Testis (tissue), 5 donors: ENCODE measurements at places on chromosomes 7 and 10. TPM values are rescaled to one million over a fixed set of nuclear protein-coding genes. Genes with fewer than 3 reads are reported as not detected.

GRCh38 chr10:130745821-130746220 lies 565.7 kb downstream of the TCERG1L start:
- H3K27me3 ChIP-seq, result no peaks in the 10 kb centered on the region
- no peaks in the 10 kb centered on the region for H3K36me3 ChIP-seq
- peaks cover 3% of the 10 kb centered on the region for H3K4me1 ChIP-seq

- DNase-seq, result no peak
- H3K27me3 ChIP-seq, result no peaks in the 10 kb centered on the region
- no peaks in the 10 kb centered on the region for H3K36me3 ChIP-seq
- H3K4me1 ChIP-seq, result peaks cover under 1% of the 10 kb centered on the region
- H3K27ac ChIP-seq, result no peak overlapping the region
These were observed 1090.8 kb upstream of the CELF2 start for GRCh38 chr10:9926881-9927280.

- H3K27me3 ChIP-seq, result no peaks in the 10 kb centered on the region
- no peak overlapping the region for H3K4me3 ChIP-seq
- H3K27ac ChIP-seq, result no peak overlapping the region
- peak; percentile 71 for DNase-seq
- H3K4me1 ChIP-seq, result peaks cover 22% of the 10 kb centered on the region
These were observed 11.8 kb downstream of the MMRN2 start for GRCh38 chr10:86945361-86946212.

- no peaks in the 10 kb centered on the region for H3K4me1 ChIP-seq
- DNase-seq, result no peak
- H3K4me3 ChIP-seq, result no peak overlapping the region
These were observed 110.3 kb upstream of the ARID5B start for GRCh38 chr10:61791216-61791615.

The HOXA1 gene
- 0.79 TPM for total RNA-seq

DNA sequence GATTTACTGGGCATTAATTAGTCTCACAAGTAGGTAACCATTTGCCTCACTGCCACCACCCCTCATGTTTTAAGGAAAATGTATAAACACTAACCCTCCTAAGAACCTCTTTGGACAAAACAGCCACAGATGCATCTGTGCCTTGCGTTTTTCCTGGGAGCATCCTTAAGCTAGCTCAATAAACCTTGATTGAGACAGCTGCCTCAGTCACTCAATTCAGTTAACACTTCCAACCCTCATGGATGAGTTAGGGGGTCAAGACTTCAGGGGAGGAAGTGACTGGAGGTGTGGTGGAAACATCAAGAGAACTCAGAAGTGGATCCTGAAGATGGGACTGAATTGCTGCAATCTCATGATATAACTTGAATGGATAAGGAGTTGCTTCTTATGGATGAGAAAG lies 31.5 kb downstream of the CUL2 start:
- no peak overlapping the region for H3K4me3 ChIP-seq
- no peaks in the 10 kb centered on the region for H3K4me1 ChIP-seq
- H3K27me3 ChIP-seq, result no peaks in the 10 kb centered on the region
- DNase-seq, result no peak
- no peak overlapping the region for H3K27ac ChIP-seq

DNA sequence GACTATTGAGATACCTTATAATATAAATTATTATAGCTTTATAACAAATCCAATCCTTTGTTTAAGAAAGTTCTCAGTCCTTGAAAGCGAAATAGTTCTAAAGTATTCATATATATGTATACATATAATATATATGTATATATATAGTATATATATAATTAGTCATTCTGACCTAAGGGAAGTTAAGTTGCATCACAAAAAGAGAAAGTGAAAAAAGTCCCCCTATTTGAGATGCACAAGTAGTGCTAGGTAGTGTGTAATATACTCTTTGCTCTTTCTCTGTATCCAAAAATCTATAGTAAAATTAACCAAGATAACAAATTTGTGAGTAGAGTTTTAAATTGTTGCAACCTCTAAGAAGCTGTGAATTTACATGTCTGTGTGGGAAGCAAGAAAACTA lies 13.3 kb upstream of the IFIT1B start:
- DNase-seq, result no peak
- H3K27me3 ChIP-seq, result no peaks in the 10 kb centered on the region
- no peaks in the 10 kb centered on the region for H3K36me3 ChIP-seq
- peaks cover 13% of the 10 kb centered on the region for H3K4me1 ChIP-seq

The GPNMB gene
- 15.6 TPM for total RNA-seq

The NODAL gene
- total RNA-seq, result 0.43 TPM

DNA sequence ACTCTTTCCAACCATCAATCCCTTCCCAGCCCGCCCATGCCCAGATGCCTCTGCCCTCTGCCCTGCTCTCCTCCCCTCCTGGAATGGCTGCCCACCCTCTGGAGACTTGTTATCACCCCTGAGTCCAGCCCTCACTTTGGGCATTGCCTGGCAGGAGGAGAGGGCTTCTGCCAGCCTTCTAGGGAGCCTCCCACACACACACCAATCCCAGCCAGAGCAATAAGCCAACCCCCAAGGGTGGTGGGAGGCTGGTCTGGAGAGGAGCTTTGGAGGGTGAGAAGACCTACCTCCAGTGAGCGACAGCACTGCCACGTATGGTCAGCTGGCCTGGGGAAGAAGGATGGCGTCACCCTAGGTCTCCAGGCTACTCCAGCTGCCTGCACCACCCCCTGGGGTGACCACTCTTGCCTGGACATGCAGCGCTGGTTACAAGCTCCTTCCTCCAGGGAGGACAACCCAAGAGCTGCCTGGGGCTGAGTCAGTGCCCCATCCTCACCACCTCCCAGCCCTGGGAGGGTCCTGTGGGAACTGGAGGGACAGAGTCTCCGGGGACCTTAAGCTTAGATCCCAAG lies 8.4 kb downstream of the C10orf105 start:
- no peak for DNase-seq
- no peaks in the 10 kb centered on the region for H3K27me3 ChIP-seq
- peaks cover 26% of the 10 kb centered on the region for H3K4me1 ChIP-seq
- H3K4me3 ChIP-seq, result no peak overlapping the region
- no peaks in the 10 kb centered on the region for H3K36me3 ChIP-seq
- no peak overlapping the region for H3K27ac ChIP-seq

The CYP2C8 gene
- 2.8 TPM for total RNA-seq

DNA sequence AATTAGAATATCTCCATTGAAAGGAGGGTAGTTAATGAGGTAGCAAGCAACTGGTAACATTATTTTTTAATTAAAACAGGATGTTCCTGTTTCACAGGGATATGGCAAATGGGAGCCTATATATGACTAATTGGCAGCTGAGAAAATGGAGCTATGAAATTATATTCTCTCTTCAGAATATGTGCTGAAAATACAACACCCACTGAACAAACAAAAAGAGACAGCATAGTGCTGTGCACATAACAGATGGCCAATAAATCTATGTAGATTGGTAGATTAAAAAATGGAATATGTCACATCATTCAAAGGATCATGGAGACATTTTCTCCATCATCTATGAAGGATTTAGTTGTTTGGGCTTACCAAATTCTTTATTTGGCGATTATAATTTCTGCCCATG lies 362.0 kb downstream of the GPR37 start:
- no peak overlapping the region for H3K4me3 ChIP-seq
- no peak overlapping the region for H3K27ac ChIP-seq
- DNase-seq, result no peak
- H3K36me3 ChIP-seq, result no peaks in the 10 kb centered on the region
- H3K4me1 ChIP-seq, result no peaks in the 10 kb centered on the region

The NPY gene
- total RNA-seq, result not detected

- H3K4me3 ChIP-seq, result no peak overlapping the region
- no peaks in the 10 kb centered on the region for H3K27me3 ChIP-seq
- H3K36me3 ChIP-seq, result no peaks in the 10 kb centered on the region
- H3K27ac ChIP-seq, result no peak overlapping the region
These were observed 30.6 kb upstream of the GDI2 start for GRCh38 chr10:5843686-5844344.

DNA sequence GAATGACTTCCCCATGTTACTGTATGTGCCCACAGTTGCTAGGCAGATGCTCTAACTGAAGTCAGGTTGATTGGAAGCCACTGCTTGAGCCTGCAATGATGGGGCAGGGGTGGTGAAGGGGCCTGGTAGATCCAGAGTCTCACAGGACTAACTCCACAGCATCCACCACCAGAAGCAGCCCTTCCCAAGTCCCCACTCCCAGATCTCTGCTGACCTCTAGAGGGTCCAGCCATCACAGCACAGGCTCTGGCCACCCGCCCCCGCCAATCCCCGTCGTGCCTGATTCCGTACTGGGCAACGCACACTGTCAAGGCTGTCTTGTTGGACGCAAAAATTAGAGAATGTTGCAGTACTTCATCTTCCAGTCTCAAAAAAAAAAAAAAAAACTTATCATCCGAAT lies 136.8 kb upstream of the PDE1C start:
- no peak overlapping the region for H3K27ac ChIP-seq
- H3K27me3 ChIP-seq, result no peaks in the 10 kb centered on the region
- H3K36me3 ChIP-seq, result no peaks in the 10 kb centered on the region
- H3K4me3 ChIP-seq, result no peak overlapping the region
- peak; percentile 37 for DNase-seq

The NKX2-3 gene
- total RNA-seq, result 0.24 TPM

The TNKS2 gene
- 31.3 TPM for total RNA-seq

The SPDYE9 gene
- total RNA-seq, result 1.9 TPM

GRCh38 chr10:13978533-13979115 lies 352.1 kb downstream of the FRMD4A start:
- no peaks in the 10 kb centered on the region for H3K27me3 ChIP-seq
- H3K4me1 ChIP-seq, result no peaks in the 10 kb centered on the region
- DNase-seq, result no peak
- H3K4me3 ChIP-seq, result no peak overlapping the region

DNA sequence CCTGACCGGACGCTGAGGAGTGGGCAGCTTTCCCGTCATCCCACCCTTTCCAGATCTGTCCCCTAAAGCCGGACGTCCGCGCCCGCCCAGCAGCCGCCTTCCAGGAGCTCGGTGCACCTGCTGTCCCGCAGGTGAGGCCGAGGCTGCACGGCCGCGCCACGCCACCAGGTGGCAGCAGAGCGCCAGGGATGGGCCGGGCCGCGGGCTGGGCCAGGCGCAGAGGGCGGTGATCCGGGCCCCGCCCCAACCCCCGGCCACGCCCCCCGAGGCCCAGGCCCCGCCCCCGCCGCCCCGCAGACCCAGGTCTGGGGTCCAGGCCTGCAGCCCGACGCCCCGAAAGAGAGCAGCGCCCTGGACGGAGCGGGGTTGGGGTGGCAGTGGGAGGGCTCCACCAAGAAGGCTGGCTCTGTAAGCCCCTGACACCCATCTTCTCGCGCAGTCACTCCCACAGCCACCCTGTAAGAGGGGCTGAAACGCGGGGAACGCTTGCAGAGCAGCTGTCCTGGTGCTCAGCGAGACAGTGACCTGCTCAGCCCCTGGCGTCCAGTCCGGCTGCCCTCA lies 32.2 kb downstream of the FOXL3 start:
- no peaks in the 10 kb centered on the region for H3K27me3 ChIP-seq
- no peak overlapping the region for H3K27ac ChIP-seq
- no peak overlapping the region for H3K4me3 ChIP-seq
- DNase-seq, result peak; percentile 84
- H3K4me1 ChIP-seq, result no peaks in the 10 kb centered on the region

DNA sequence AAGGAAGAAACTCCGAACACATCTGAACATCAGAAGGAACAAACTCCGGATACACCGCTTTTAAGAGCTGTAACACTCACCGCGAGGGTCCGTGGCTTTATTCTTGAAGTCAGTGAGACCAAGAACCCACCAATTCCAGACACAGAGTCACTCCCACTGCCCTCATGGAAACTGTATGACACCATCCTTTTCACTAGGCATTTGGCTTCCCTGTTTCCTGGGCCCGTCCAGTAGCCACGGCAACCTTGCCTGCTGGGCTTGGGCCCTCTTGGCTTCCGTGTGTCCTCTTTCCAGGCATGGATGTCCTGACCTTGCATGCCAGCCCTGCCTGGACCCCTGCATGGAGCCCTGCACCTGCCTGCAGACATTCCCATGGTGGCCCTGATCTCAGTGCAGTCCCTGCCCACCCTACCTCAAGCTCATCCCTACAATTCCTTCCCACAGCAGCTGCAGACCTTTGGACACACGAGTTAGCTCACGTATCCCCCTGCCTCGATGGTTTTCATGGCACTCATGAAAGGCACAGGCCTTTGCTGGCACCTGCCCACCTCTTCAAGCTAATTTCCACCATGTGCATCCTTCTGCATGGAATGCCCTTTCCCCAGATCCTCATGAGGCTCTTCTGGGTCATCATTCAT lies 6.7 kb downstream of the SH2D4B start:
- no peak overlapping the region for H3K27ac ChIP-seq
- no peak for DNase-seq
- no peaks in the 10 kb centered on the region for H3K4me1 ChIP-seq
- H3K36me3 ChIP-seq, result no peaks in the 10 kb centered on the region

The TCERG1L gene
- total RNA-seq, result 8.3 TPM

- no peaks in the 10 kb centered on the region for H3K36me3 ChIP-seq
- H3K4me1 ChIP-seq, result no peaks in the 10 kb centered on the region
- H3K4me3 ChIP-seq, result no peak overlapping the region
- H3K27me3 ChIP-seq, result no peaks in the 10 kb centered on the region
These were observed 432 bp upstream of the CAMK2B start for GRCh38 chr7:44325811-44326241.

- H3K4me1 ChIP-seq, result no peaks in the 10 kb centered on the region
- DNase-seq, result no peak
- no peaks in the 10 kb centered on the region for H3K27me3 ChIP-seq
- H3K36me3 ChIP-seq, result no peaks in the 10 kb centered on the region
- H3K27ac ChIP-seq, result no peak overlapping the region
These were observed 29.2 kb downstream of the CACNA2D1 start for GRCh38 chr7:82414389-82414788.

GRCh38 chr7:724298-724697 lies 2.2 kb upstream of the DNAAF5 start:
- DNase-seq, result no peak
- no peaks in the 10 kb centered on the region for H3K27me3 ChIP-seq
- H3K27ac ChIP-seq, result no peak overlapping the region
- peaks cover 23% of the 10 kb centered on the region for H3K4me1 ChIP-seq
- H3K36me3 ChIP-seq, result no peaks in the 10 kb centered on the region

The ZEB1 gene
- total RNA-seq, result 35.9 TPM

DNA sequence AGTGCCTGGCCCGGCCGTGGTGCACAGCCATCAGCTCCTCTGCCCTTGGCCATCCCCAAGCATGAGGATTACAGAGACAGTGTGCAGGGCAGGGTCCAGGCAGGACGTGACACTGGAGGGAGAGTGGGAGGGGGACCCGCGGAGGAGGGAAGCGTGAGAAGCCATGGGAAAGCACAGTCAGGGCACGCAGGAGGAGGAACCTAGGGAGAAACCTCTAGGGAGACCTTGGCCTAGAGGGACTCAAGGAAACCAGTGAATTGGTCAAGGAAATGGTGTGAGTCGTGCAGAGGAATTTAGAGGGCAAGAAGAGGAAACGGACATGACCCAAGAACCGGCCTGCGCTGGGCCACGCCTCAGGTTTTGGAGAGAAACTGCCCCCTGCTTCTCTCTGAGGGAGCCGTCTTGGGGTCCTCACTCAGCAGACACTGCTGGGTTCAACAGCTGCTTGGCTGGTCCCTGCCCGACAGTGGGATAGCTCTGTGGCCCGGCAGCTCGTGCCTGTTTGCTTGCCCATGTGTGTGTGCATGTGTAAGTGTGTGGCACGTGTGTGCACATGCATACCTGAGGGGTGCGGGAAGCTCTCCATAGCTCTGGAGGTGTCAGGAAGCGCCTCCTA lies 3.2 kb downstream of the OPN4 start:
- DNase-seq, result no peak
- H3K27ac ChIP-seq, result no peak overlapping the region
- H3K4me1 ChIP-seq, result peaks cover 12% of the 10 kb centered on the region
- H3K27me3 ChIP-seq, result no peaks in the 10 kb centered on the region
- no peaks in the 10 kb centered on the region for H3K36me3 ChIP-seq

The EBLN1 gene
- total RNA-seq, result 4.7 TPM
